AG04450 (cell line): ENCODE measurements at places on chromosomes 6 and 20.

- no peak for DNase-seq
Observed at GRCh38 chr6:51704932-51705540, 382.4 kb downstream of the PKHD1 start.

GRCh38 chr20:48159145-48160008 lies 374.1 kb upstream of the SULF2 start:
- DNase-seq: no peak

- no peak for DNase-seq
Observed at GRCh38 chr6:31179042-31179386, 8.5 kb upstream of the POU5F1 start.

GRCh38 chr6:39310542-39310941 lies 3.7 kb downstream of the KCNK17 start:
- no peak for DNase-seq

GRCh38 chr6:21341910-21342309 lies 251.6 kb upstream of the SOX4 start:
- no peak for DNase-seq

GRCh38 chr20:11218173-11218680 lies 544.4 kb upstream of the JAG1 start:
- DNase-seq: no peak

DNA sequence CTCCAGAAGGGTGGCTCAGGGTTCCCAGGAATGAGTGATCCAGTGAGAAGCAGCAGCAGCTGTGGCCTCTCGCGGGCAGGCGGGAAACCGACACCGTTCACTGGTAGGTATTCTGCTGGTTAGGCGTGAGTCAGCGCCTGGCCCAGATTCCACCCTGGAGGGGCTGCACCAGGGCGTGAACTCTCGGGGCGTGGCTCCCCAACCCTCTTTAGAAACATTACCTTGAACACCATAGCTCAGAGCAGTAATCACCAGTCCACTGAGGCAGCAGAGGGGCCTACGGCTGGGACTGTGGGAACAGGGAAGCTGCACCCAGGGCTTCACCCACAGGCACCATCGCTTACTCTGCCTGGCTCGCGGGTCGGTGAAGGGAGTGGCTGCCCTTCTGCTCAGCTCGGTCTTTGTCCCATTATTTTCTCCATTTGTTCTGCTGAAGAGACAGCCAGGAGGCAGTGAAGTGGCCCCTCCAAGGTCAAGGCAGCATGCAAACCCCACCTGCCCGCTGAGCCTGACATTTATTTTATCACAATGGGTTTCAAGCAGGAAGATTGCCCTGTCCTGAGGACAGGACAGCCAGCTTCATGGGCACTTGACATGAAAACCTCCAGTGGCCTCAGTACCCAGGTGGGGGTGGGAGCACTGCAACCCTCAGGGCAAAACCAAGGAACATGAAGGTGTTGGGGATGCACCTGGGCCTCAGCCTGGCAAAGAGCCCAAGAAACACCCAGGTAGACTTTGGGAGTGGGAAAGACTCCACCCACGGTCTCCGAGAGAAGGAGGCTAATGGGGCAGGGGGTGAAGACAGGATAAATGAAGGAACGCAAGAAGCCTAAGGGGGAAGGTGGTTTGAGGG lies 51.0 kb upstream of the CD93 start:
- no peak for DNase-seq

DNA sequence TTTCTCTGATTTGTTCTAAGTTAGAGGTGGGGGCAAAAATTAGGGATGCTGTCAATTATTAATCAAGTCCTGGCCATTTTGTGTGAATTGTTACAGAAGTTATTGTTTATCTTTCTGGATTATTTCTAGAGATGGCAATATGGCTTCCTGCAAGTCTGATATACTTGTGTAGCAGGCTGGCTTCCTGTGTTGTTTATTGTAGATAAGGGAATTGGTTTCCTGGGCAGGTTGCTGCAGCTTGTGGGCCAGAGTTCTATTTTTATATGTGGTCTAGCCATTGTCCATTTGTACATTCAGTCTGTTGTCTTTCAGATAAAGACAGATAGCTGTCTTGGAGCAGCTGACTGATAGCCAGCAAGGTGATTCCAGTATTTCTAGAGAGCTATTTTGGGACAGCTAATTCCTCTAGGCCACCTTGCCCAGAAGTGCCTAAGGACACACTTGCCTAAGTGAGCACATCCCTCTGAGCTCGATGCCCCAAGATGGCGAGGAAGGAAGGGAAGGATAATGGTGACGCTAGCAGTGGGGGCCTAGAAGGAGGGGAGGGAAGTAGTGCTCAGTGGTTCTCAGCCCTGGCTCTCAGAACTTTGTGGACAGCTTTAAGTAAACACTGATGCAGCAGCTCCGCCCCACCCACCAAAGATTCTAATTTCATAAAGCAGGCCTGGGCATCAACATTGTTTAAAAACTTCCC lies 25.5 kb downstream of the DDO start:
- DNase-seq: no peak

DNA sequence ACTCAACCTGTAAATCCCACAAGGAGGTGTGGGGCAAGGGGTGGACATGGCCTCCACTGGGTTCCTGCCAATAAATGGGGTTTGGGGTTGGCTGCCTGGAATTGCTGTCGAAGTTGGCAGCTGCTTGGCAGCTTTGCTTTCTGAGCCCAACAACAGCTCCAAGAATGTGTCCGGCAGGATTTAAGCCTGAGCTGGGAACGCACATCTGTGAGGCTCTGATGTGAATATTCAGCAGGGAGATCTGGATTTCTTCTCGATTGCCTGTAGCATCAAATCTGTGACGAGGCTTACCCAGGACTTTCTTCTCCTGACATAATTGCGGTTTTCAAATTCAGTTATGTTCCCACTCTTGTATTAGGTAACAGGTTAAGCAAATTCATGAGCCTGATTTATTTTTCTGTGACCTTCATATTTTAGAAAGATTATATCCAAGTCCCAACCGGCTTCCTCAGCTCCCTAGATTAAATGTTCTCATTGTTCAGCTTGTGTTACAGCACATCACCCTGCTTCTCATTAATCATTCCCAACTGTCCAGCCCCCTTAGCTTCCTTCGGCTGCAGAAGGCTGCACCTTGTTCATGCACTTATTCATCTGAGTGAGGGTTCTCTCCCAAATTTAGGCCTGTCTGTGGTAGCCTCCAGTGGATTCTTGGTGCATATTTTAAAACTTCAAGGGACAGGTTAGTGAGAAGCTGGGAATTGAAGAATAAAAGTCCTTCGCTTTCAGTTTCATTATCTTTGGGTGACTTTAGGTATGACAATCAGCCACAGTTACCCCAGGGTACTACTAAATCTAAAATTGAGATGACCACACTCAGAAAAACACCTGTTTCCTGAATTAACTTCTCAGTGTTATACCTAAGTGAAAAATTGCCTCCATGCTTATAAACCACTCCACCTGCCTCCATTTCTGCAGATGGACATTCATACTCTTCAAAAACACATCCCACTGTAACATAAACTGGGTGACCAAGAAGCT lies 310.0 kb downstream of the ESR1 start:
- no peak for DNase-seq
